PC-3 (cell line): ENCODE measurements at places on chromosomes 4 and X.

- peak; percentile 59 for DNase-seq
- peak overlapping the region; percentile 33 for H3K27ac ChIP-seq
- H3K4me3 ChIP-seq: no peak overlapping the region
- H3K27me3 ChIP-seq: no peaks in the 10 kb centered on the region
Measured at GRCh38 chr4:124953061-124953460, 240.5 kb upstream of the ANKRD50 start.

DNA sequence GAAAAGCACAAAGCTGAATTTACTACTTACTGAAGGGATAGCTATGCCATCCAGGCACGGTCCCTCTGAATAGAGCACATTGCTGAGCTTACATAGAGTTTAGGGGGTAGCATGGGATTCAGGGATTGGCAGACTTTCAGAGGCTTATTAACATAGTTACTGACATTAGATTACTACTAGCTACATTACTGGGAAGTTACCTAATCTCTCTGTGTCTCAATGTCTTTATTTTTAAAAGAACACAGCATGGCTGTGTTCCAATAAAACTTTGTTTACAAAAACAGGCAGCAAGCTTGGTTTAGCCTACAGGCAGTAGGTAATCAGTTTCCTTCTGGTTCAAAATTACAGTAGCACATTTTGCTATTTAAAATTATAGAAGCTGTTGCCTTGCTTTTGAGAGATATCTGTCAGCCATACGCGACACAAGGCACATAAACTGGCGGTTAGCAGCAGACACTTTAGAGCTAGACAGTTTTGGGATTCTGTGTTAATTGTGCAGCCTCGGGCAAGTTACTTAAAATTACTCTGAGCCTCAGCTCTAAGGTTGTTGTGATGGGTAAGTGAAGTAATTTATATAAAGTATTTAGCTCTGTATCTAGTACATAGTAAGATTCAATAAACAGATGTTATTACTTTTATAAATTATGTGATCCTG is 6.9 kb downstream of the KLHL8 start:
- no peaks in the 10 kb centered on the region for H3K36me3 ChIP-seq
- no peak overlapping the region for H3K4me3 ChIP-seq
- H3K27me3 ChIP-seq: no peaks in the 10 kb centered on the region
- DNase-seq: no peak
- no peaks in the 10 kb centered on the region for H3K4me1 ChIP-seq
- H3K27ac ChIP-seq: no peak overlapping the region

DNA sequence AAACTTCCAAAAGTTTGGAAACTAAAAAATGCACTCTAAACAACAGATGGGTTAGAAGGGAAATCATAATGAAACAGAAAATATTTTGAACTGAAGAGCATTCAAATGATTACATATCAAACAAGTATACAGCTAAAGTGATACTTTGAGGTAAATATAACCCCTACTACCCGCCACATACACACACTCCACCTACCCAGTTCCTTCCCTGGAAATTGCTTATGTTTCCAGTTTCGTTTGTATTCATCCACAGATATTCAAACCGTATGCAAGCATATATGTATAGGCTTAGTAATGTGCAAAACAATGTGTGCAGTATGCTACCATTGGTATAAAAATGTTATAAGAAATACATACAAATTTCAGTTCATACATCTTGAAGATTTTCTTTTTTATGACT is 95.5 kb downstream of the SMIM20 start:
- no peaks in the 10 kb centered on the region for H3K4me1 ChIP-seq
- H3K27ac ChIP-seq: no peak overlapping the region
- no peaks in the 10 kb centered on the region for H3K36me3 ChIP-seq
- DNase-seq: no peak
- H3K4me3 ChIP-seq: no peak overlapping the region

- H3K27ac ChIP-seq: no peak overlapping the region
- no peak overlapping the region for H3K4me3 ChIP-seq
- no peaks in the 10 kb centered on the region for H3K27me3 ChIP-seq
- H3K36me3 ChIP-seq: no peaks in the 10 kb centered on the region
Measured at GRCh38 chr4:173013232-173013930, 155.2 kb upstream of the GALNT7 start.

DNA sequence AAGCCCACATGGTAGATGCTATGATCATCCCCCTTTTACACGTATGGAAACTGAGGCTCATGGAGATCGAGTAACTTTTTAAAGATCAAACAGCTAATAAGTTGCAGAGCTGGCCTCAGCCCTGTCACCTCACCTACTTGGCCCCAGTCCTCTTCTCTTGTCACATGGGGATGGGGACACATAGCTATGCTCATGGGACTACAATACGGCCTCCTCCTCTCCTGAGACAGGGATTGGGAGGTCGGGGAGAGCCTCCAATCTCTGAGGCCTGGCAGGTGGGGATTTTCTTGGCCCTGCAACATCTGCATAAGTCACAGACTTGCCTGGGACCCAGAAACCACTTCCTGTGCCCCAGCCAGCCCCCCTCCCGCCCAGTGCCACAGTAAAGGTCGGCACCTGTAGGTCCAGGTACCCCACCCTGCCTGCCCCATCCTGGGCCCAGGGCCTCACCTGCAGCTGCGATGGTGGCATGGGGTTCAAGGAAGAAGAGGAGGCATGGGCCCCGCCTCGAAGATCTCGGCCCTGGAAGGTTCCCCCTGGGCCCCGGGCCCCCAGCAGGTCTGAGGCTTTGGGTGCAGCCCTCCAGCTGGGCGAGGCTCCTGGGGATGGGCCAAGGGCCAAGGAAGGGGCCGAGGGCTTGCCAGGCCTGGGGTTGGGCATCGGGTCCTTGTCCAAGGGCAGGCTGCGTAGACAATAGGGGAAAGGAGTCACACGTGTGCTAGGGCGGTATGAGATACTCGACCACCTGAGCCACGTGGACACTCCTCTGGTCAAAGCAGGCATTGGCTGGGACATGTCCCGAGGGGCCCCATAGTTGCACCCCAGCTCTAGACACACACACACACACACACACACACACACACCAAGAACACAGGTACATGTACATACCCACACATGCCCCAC is 6.4 kb downstream of the FOXP3 start:
- no peak overlapping the region for H3K4me3 ChIP-seq
- H3K27me3 ChIP-seq: no peaks in the 10 kb centered on the region
- DNase-seq: no peak
- no peak overlapping the region for H3K27ac ChIP-seq
- H3K4me1 ChIP-seq: no peaks in the 10 kb centered on the region
- no peaks in the 10 kb centered on the region for H3K36me3 ChIP-seq

DNA sequence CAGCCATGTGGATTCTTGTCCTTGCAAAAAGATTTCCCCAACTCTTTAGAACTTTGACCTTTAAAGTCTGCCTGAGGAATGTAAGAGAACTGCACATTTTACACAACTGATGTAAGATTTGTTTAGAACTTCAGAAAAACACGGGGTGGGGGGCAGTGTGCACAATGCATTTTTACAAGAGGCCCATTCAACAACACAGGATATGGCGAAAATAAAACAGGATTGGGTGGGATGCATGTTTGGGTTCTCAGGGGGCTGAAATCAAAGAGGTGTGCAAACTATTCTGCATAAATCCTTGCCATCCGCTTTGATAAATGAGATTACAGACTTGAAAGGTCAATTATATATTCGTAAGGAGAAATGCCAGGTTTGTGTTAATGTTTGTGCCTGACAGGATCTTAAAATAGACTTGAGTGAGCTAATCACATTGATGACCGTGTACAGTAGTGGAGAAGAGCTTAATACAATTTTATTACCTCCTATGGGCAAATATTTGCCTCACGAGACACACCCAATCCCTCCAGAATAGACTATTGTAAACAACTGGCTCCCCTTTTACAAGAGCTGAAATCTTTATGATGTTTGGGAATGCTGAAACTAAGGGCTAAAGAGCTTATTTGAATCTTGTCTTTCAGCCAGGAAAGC is 184.1 kb upstream of the LEF1 start:
- no peaks in the 10 kb centered on the region for H3K27me3 ChIP-seq
- H3K4me3 ChIP-seq: no peak overlapping the region
- H3K36me3 ChIP-seq: no peaks in the 10 kb centered on the region
- H3K4me1 ChIP-seq: no peaks in the 10 kb centered on the region
- H3K27ac ChIP-seq: no peak overlapping the region
- no peak for DNase-seq

GRCh38 chr4:17370818-17371217 is 141.1 kb downstream of the QDPR start:
- H3K27ac ChIP-seq: no peak overlapping the region
- H3K36me3 ChIP-seq: no peaks in the 10 kb centered on the region
- peaks cover 10% of the 10 kb centered on the region; the same call in 1 of the 2 replicates for H3K27me3 ChIP-seq
- no peak overlapping the region for H3K4me3 ChIP-seq
- DNase-seq: no peak
- H3K4me1 ChIP-seq: no peaks in the 10 kb centered on the region

GRCh38 chr4:174244441-174244840 is 39.0 kb downstream of the FBXO8 start:
- no peak overlapping the region for H3K27ac ChIP-seq
- H3K36me3 ChIP-seq: no peaks in the 10 kb centered on the region
- peaks cover 6% of the 10 kb centered on the region; the same call in 1 of the 2 replicates for H3K4me1 ChIP-seq
- H3K27me3 ChIP-seq: no peaks in the 10 kb centered on the region
- H3K4me3 ChIP-seq: no peak overlapping the region
- DNase-seq: peak; percentile 35

GRCh38 chr4:102825261-102826091 is 1.9 kb downstream of the UBE2D3 start:
- H3K4me1 ChIP-seq: peaks cover 30% of the 10 kb centered on the region
- DNase-seq: peak; percentile 65
- peaks cover 29% of the 10 kb centered on the region for H3K36me3 ChIP-seq
- no peaks in the 10 kb centered on the region for H3K27me3 ChIP-seq
- H3K4me3 ChIP-seq: peak overlapping the region; percentile 93

DNA sequence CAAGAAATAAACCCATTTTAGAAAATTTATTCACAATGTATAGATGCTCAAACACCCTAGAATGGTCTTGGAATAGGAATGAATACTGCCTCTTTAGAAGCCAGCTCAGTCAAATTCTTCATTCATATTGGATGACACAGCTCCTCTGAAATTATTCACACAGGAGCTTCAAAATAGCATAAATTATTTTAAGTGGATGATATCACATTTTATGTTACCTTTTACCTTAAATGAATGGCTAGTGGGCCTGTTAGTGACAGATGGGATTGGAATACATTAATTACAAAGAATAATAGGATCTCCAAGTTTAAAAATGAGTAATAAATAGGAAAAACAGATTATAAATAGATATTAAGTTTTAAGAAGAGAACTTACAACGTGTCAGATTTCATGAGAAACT is 184.4 kb downstream of the GABRB1 start:
- H3K27me3 ChIP-seq: peaks cover 15% of the 10 kb centered on the region; the same call in 1 of the 2 replicates
- H3K4me1 ChIP-seq: no peaks in the 10 kb centered on the region
- H3K27ac ChIP-seq: no peak overlapping the region

DNA sequence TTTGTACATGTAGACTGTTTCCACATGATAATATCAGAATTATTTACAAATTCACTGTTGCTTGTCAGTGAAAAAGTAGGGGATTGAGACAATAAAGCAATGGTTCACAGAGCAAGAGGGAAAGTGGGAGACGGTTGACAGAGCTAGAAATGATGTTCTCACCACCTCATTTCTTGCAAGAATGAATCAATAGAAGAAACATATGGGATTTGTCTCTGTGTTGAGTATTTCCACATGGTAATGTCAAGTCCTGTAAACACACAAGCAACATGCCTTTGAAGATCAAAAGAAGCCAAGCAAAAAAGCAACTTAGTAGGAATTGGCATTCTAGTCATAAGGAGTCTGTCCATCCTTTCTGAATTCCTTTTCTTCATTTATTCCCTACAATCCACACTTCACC is 1806.6 kb upstream of the AGA start:
- H3K4me3 ChIP-seq: no peak overlapping the region
- H3K27me3 ChIP-seq: no peaks in the 10 kb centered on the region
- no peaks in the 10 kb centered on the region for H3K4me1 ChIP-seq
- no peaks in the 10 kb centered on the region for H3K36me3 ChIP-seq
